Stimulated activated CD4-positive, alpha-beta T cell treated with anti-CD3 and anti-CD28 coated beads, TNF-alpha, amount 100 ng/mL, for 24 hours (primary cell): ENCODE measurements at places on chromosomes 5 and 9.

- no peak for DNase-seq
Observed at GRCh38 chr5:90368454-90369246, 40.9 kb downstream of the CETN3 start.

- no peak for DNase-seq
Observed at GRCh38 chr5:170430866-170431437, 41.8 kb upstream of the KCNMB1 start.

DNA sequence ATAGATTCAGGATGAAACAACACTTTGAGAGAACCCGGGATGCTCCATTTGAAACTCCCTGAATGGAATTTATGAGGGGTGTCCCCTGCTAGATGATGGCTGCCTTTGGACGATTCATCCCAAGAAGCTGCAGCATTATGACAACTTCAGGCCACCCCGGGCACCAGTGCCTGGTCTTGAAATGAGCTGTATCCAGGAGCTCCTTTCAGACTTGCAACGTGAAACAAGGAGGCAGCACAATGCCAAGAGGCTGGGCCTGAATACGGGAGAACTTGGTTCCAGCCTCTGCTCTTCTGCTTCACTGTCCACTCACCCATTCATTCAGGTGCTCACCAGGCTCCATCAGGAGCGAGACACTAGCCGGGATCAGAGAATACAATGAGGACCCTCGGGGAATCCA lies 78.3 kb downstream of the STK10 start:
- DNase-seq = no peak

DNA sequence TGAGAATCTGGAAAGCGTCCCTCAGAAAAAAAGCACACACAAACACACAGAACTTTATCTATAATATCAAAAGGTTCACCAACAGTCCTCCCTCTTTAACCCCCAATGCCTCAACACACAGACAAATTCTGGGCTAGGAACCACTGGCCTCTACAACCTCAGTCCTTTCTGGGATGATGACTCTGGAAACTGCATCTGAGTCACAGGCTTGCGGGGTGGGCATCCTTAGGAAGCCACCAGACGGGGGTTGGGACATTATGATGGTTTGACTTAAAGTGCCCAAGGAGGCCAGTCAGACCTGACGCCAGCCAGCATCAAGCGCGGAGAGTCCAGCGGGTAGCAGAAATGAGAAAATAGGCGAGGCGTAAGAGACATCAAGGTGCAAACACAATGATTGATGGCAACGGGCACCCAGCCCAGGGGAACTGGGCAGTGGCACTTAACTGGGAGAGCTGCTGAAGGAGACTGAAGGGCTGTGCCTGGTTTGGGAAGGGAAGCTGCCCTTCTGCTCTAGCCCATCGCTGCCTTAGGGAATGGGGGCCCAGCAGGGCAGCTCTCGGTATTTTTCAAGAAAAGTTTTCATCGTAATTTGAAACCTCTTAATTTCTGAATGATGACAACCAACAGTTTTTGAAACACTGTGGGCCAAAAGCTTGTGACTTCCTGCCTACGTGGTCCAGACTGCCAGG lies 20.7 kb downstream of the SPRY4 start:
- DNase-seq = no peak

DNA sequence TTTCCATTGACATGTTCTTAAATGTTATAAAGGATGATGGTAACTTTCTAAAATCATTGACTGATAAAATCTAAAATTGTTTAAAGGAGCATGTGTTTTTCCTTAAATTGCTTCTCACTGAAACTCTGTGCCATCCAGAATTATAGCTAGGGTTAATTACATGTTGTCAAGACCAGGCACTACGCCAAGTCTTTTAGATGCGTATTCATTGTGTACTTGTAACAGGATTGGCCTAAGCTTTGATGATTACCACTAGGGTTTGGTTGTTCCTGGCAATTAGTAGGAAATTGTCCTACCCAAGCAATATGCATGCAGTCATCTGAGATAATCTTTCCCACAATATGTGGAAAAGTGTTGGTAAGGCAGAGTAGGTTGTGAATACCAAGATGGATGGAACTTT lies 43.8 kb downstream of the PRKACG start:
- DNase-seq = no peak

- DNase-seq = no peak
Observed at GRCh38 chr5:179753971-179754370, 21.3 kb downstream of the MAML1 start.

DNA sequence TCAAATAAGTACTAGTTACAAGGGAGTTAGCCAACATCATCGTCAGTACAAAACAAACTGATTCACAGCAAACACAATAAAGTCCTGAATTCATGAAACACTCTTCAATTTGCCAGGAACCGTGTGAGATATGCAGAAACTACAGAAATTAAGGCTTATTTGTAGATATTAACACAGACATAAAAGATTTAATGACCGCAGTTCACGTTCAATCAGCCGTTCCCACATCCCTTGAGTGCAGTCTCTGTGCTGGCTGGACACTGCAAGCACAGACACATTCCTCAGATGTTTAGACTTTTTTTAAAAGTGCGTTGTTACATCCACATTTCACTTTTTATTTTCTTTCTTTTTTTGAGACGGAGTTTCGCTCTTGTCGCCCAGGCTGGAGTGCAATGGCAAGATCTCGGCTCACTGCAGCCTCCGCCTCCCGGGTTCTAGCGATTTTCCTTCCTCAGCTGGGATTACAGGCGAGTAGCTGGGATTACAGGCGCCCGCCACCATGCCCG lies 566 bp upstream of the CEP78 start:
- no peak for DNase-seq

GRCh38 chr9:122392714-122393113 lies 21.9 kb downstream of the PTGS1 start:
- no peak for DNase-seq

DNA sequence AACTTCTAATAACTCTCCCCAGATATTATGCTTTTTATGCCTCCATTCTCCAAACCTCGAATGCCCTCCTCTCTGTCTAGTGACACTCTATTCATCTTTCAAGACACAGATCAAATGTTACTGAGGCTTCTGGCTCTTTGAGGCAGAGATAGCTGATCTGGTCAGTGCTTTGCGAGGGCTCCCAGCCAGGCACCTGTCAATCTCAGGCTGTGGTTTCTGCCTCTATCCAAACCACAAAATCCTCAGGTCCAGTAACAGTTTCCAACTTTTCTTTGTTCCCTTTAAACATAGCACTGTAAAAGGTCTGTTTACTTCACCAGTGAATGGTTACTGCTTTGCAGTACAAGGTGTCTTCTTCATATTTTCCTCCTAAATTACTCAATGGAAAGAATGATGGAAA lies 11.5 kb upstream of the STK32A start:
- DNase-seq = no peak

DNA sequence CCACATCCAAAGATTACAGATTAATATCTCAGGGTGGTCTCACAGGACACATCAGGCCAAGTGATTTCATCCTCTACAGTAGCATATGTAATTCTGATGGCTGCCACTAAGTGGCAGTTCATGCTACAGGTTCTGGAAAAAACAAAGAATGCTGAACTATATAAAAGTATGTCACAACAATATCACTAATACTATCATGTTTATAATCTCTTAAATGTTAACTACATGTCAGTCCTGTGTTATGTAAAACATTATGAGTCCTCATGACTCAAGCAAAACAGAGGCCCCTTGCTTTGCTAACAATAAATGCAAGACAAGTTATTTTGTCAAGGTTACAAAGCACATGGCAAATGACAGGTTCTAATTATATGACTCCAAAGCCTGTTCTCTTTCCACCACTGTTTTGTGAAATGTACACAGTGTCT lies 233.2 kb downstream of the FBXL17 start:
- DNase-seq = no peak

GRCh38 chr5:16936150-16936988 lies at the start of gene MYO10:
Gene MYO10, minus strand, starts transcription at chr5:16936288. Its CDS starts 480 bp downstream, at chr5:16935808.
- no peak for DNase-seq

DNA sequence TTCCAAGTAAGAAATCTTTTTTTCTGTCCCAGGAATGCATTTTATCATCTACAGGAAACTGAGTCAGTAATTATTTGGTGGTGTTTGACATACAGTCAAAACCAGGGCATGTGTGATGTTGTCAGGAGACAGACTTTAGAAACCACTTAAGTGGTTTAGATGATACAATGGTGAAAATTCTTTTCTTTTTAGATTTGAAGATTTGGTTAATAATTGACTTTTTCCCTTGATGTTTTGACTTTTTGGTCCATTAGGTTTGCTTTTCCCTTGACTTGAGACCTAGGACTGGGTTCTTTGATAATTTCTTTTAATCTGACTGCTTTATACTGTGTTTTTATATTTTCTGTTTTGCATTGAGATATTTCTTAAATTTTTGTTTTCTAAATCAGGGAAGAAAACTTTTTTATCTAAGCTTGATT lies 85.2 kb downstream of the RASGRF2 start:
- DNase-seq = no peak

GRCh38 chr5:2007878-2008501 lies 125.3 kb upstream of the IRX4 start:
- no peak for DNase-seq

GRCh38 chr5:170273968-170274710 lies 23.4 kb downstream of the LCP2 start:
- DNase-seq = peak; percentile 61

GRCh38 chr9:111985315-111985714 lies 88.7 kb downstream of the UGCG start:
- no peak for DNase-seq

DNA sequence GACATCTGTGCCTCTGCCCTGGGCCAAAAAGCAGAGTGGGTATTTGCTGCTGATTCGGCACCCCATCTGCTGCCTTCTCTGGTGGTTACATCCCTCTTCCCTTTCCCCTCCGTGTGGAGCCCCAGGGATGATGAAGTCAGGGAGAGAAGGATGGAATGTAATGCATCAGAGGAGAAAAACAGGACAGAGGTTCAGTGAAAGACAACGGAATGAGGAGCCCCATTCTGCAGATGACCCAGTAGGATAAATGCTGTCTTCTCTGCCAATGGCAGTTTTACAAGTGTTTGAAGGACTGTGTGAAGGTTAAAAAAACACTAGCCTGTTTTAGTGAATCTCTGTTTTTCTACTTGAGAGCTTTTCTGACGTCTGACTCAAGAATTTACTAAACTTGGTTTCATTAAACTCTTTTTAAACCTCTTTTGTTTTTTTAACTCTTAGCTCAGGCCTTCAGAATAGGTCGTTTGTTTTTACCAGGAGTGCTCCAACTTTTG lies 86.3 kb downstream of the NLN start:
- DNase-seq = no peak

GRCh38 chr9:136467766-136468165 lies 15.1 kb downstream of the SEC16A start:
- DNase-seq = no peak

GRCh38 chr9:116378873-116379272 lies 225.3 kb downstream of the PAPPA start:
- no peak for DNase-seq

DNA sequence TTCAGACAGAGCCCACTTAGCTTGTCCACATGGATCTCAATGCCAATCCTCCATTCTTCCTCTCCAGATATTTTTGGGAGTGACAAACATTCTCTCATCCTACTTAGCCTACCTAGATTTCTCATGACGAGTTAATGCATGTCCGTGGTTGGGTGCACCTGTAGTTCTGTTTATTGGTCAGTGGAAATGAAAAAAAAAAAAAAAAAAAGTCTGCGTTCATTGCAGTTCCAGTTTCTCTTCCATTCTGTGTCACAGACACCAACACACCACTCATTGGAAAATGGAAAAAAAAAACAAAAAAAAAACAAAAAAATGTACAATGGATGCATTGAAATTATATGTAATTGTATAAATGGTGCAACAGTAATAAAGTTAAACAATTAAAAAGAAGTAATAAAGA lies 59.0 kb downstream of the BASP1 start:
- no peak for DNase-seq

GRCh38 chr5:142330026-142330425 lies 5.2 kb upstream of the SPRY4 start:
- no peak for DNase-seq

GRCh38 chr5:75337366-75338021 lies 474 bp downstream of the HMGCR start:
- no peak for DNase-seq

DNA sequence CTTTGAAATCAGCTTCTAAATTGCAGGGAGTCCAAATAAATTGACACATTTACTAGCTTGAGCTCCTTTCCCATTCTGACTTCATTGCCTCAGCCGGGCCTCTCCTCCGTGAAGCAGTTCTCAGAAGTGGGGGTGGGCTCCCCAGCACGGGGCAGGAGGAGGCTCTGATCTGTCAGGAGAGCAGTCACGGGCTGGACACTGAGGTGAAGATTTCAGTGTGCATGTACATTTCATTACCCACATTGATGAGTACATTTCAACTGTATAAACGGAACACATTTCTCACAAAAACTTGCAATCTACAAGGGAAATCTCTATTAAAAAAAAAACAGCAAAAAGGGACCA lies 195.9 kb downstream of the SEMA6A start:
- DNase-seq = no peak

- no peak for DNase-seq
Observed at GRCh38 chr5:66273121-66273520, 129.0 kb downstream of the SREK1 start.

- DNase-seq = no peak
Observed at GRCh38 chr9:130220352-130220751, 45.2 kb upstream of the HMCN2 start.

- no peak for DNase-seq
Observed at GRCh38 chr9:32728181-32728580, 55.2 kb upstream of the TMEM215 start.

GRCh38 chr9:134278974-134279640 lies 47.1 kb upstream of the RXRA start:
- DNase-seq = no peak

GRCh38 chr5:3303777-3304176 lies 291.9 kb upstream of the IRX1 start:
- no peak for DNase-seq

GRCh38 chr5:15447209-15447608 lies 52.8 kb upstream of the FBXL7 start:
- no peak for DNase-seq

GRCh38 chr5:165620394-165620793 lies 2115.0 kb downstream of the MAT2B start:
- no peak for DNase-seq

GRCh38 chr5:149886692-149887470 lies 57.7 kb downstream of the PDE6A start:
- DNase-seq = no peak

- DNase-seq = no peak
Observed at GRCh38 chr9:23824830-23825591, 1.0 kb downstream of the ELAVL2 start.

DNA sequence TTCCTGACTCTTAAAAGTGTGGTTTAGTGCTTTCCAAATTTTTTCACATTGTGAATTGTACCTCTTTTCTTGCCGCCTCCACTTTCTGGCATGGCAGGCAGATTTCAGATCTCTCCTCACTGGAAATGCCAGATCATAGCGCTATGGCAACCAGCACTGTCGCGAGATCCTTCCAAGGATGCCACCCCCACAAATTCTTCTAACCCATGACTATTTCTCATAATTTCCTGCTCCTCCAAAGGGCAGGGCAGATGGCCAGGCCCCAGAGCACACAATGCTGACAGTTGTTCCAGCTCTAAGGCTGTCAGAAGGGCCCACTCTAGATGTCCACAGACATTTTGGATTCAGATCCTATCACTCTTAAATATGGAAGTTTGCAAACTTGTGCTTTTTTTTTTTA lies 446.2 kb upstream of the RIOK2 start:
- no peak for DNase-seq
